Epithelial cell of proximal tubule (primary cell): ENCODE measurements at places on chromosomes 7 and 10.
A peak's percentile ranks its signal among the peaks of the same experiment; 100 is the strongest.

DNA sequence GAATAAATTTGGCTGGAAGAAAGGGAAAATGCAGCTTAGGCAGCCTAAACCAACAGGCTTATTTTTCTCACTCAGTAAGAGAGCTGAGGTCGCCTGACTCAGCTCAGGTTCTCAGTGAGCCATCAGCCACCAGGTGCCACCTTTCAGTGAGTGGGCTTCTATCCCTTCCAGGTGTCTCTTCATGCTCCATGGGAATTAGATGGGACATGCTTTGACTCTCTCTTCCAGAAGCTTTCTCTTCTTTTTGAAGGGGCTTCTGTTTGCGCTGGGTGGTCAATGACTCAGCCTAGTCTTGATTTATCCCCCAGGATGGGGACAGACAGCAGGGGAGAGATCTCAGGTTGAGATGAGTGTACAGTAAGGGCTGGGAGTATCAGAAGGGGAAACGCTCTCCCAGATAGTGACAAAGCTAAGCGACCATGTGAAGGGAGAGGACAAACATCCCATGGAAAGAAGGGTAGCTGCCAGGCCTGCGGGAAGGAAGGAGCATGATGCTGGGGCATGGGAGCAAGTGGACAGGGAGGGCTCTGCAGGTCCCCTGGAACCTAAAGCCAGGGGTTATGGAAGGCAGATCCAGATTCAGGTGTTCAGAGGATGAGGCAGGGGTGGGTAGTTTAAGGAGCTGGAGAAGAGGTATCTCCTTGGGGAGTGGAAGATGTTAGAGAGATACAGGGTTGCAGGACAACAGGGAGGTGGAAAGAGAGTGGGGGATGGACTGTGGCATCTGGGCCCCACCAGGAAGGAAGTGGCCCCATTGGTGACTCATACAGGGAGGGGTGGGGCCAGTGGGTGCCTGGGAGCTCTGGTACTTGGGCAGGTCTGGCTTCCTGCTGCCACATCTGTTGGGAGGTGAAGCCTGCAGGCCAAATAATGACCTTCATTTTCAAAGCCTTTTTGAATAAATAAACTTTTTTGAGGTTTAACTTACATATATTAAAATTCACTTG lies 32.5 kb downstream of the OGDH start:
- DNase-seq: no peak

DNA sequence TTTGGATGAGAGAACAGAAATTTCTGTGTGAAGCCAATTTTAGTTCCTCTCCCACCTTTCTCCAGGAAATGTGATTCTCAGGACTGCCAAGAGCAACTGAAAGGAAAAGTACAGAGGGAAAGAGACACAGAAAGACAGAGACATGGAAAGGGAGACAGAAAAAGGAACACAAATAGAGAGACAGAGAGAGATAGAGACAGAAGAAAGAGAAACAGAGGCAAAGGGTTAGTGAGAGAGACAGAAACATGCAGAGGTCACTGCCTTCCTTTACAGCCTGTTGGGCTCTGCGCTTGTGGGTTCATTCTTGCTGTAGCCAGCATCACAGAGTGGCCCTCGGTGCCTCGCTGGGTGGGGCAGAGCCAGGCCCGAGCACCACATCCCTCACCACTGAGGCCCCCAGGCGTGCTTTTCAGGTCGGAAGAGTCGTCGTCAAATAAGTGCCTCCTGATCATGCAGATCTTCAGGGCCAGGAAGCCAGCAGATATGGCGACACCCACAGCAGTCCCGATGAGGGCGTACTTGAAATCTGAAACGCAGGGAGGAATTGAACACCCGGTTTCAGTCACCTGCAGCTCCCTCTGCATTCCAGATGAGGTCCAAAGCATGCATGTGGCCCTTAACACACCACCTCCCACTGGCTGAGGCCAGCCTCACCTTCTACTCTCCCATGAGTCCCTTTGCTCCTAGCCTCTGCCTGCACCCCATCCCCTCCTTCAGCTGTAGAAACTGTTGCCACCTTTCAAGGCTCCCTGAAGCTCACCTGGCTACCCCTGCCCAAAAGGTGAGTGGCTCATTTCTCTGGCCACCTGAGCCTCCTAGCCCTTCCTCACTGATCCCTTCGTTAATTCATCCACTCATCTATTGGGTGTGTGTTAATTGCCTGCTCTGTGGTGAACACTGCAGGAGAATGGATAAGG lies 21.4 kb downstream of the TMEM273 start:
- DNase-seq: no peak

GRCh38 chr10:18157881-18158280 lies 17.7 kb downstream of the CACNB2 start:
- DNase-seq: no peak

DNA sequence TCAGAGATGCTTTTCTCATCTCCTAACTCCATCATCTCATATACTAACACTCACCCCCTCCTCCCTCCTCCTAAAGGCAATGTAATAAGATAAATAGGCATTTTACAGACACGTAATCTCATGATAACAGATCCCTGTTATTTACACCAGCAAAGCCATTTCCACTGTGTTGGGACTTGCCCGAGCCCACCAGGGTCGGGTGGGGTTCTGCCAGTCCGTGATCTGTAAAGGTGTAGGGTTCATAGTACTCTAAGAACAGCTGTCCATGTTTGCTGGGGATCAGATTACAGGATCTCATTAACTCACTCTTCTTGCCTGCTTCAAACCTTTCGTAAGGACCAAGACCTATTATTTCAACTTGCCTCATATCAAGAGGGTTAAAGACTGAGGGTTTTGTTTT lies 172.4 kb downstream of the FZD1 start:
- DNase-seq: no peak

DNA sequence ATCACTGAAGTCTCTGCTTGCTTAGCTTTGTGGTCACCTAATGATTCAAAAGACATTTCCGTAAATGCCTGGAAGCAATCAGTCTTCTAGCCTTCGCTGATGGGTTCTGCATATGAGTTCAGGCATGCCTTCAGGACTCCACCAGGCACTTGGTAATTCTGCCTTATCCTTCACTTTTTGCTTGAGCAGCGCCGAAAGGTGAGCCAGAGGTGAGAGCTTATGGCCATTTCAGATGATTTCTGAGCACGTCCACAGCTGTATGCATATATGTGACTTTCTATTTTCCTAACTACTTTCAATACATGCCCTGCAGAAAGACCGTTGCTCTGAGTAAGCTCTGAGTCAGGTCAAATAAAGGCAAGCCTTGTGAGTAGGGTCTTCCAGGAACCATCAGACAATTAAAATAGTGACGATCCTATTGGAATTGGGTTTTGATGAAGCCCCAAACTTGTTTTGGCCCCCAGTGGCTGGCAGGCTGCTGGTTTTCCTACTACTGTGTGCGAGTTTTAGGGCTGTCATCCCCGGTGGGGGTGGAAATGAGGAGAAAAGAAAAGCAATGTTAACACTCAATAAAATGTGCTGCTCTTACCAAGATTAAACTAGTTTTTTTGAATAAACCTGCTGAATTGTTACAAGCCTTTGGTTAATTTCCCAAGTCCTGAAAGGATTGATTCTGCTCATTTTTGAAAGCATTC lies 154.4 kb upstream of the AKR1E2 start:
- no peak for DNase-seq

GRCh38 chr7:88219781-88220747 lies at the start of gene SRI:
TSS of gene SRI (minus strand) at chr7:88220038. CDS start at chr7:88220026, 12 bp downstream.
- no peak for DNase-seq

- DNase-seq: no peak
Observed at GRCh38 chr10:47361293-47361692, 13.1 kb downstream of the RBP3 start.

DNA sequence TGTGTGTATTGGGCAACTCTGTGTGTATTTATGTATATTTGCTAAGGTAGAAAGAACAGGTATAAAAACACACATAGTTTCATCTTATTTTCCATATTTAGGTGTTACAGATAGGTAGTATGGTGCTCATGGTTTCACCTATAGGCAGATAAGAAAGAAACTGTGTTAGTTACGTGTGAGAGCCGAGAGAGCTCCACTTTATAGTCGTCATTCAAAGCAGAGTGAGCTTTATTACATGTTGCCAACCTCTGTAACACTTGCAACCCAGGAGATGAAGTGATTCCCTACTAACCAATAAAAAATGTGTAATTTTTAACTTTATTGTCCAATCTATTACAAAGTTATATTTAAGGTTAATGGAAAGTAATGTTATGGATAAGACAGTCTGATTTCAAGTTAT lies 121.3 kb downstream of the AGMO start:
- no peak for DNase-seq

- DNase-seq: no peak
Observed at GRCh38 chr7:24835643-24836042, 78.4 kb upstream of the GSDME start.

- no peak for DNase-seq
Observed at GRCh38 chr7:47914717-47915615, 33.3 kb downstream of the PKD1L1 start.

GRCh38 chr10:97131666-97132065 lies 54.1 kb downstream of the SLIT1 start:
- no peak for DNase-seq

DNA sequence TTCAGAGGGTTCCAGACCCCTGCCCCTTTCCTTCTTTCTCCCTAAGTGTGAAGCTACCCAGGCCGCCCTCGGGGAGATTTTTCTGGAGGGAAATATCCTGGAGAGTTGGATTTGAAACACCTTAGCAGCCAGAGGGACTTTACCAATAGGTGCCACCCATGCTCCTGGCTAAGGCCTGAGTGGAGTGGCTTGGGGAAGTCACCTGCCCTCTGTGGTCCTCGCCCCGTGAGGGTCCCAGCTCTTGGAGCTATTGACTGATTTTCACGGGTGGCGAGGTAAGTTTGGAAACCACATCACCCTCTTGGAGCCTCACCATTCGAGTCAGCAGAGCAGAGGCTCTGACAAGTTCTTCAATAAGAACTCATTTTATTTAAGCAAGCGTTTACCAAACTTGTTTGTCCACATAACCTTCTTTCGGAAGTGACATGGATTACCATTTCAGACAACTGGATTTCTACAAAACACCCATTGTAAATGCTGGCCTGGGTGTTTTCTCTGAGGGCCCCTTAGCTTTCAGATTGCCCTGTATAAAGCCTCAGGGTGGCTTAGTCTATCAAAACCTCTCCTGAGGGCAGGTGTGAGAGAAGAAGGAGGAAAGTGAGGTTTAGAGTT lies 20.4 kb downstream of the AQP1 start:
- no peak for DNase-seq

DNA sequence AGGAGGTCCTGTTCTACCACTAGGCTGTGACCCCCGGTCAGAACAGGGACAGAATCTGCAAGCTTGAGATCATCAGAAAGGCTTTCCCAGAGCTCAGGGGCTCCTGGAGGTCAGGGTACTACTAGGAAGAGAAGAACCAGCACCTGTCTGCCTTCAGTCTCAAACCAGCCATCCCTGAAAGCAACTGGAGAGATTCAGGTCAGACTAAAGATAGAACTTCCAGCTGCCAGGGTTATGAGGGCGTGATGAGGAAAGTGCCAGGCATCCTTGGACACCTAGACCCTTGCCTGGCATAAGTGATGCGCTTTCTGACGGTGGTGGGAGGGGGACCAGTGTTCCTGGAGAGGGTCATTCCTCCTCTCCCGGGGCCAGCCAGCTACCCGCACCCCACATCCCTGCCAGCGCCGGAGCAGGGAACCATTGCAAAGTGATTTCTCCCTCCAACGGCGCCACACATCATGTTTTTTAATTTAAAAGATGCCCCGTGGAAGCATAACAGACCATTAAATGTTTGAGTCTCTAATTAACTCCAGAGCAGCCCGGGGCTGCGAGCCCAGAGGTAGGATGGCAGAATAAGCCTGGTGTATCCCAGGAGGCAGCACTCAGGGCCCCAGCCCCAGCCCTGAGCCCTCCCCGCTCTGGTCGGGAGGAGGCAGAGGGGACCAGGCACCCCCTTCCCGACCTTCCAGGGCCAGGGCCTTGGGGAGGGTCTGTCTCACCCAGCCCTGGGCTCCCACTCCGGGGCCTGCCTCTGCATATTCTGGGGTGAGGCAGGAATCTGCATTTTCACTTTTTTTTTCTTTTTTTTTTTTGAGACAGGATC lies 64.0 kb downstream of the ELFN1 start:
- DNase-seq: no peak

GRCh38 chr7:70833726-70834125 lies 298.2 kb upstream of the GALNT17 start:
- DNase-seq: peak; percentile 41

DNA sequence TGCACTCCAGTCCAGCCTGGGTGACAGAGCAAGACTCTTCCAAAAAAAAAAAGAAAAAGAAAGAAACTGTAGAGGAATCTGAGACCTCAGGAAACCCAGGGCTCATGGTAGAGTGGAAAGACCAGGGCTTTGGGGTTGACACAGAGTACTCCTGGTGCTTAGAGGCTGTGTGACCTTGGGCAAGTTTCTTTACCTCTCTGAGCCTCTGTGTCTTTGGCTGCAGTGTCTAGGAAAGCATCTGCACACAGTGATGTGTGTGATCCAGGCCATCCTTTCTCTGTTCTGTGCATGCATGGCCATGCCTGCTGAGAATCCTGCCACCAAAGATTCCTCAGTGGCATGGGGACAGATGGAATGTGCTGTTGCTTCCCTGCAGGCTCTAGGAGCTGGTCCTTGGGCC lies 71.7 kb upstream of the GTF2I start:
- no peak for DNase-seq

DNA sequence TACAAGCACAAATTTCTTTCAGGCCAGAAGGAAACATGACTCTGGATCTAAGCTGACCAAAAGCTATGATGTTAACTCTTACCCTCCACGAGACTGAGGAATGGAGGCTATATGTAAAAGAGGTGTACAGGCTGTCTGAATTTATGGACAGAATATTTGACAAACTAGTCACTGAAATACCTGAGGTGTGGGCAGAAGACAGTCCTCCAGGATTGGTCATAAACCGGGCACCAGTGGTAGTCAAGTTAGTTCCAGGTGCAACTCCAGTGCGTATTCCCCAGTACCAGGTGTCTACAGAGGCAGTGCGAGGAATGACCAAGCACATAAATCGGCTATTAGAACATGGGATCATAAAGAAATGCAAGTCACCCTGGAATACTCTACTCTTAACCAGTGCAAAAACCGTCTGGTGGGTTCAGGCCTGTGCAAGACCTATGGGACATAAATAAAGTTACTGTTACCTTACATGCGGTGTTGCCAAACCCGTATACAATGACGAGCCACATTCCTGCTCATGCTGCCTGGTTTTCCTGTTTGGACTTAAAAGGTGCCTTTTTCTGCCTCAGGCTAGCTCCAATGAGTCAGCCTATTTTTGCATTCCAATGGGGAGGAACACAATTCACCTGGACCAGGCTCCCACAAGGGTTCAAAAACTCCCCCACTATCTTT lies 6.7 kb upstream of the CYREN start:
- DNase-seq: no peak

GRCh38 chr7:151675196-151675920 lies 155.7 kb upstream of the RHEB start:
- no peak for DNase-seq

- no peak for DNase-seq
Observed at GRCh38 chr7:155954550-155955366, 142.5 kb upstream of the SHH start.

GRCh38 chr7:2553108-2553507 lies 2.2 kb downstream of the BRAT1 start:
- no peak for DNase-seq
